ENCODE measurements at places on chromosomes 1 and 21.

- no peak for DNase-seq
Observed at GRCh38 chr1:198118134-198118533, 38.7 kb upstream of the NEK7 start.

- no peak for DNase-seq
Observed at GRCh38 chr21:41783476-41784180, 16.8 kb upstream of the RIPK4 start.

- DNase-seq: no peak
Observed at GRCh38 chr1:221907166-221907932, 165.5 kb upstream of the DUSP10 start.

GRCh38 chr1:147665521-147665920 lies 4.8 kb downstream of the ACP6 start:
- DNase-seq: no peak

GRCh38 chr1:188194916-188195315 lies 1366.2 kb downstream of the PLA2G4A start:
- no peak for DNase-seq

GRCh38 chr1:148328884-148329283 lies 154.2 kb downstream of the PPIAL4G start:
- DNase-seq: no peak
